ENCODE measurements at places on chromosomes 3 and 15. TPM values are rescaled to one million over a fixed set of nuclear protein-coding genes. Genes with fewer than 3 reads are reported as not detected.

Gene PIK3CA
- 22.0 TPM for total RNA-seq

Gene CHRM5
- not detected for total RNA-seq

DNA sequence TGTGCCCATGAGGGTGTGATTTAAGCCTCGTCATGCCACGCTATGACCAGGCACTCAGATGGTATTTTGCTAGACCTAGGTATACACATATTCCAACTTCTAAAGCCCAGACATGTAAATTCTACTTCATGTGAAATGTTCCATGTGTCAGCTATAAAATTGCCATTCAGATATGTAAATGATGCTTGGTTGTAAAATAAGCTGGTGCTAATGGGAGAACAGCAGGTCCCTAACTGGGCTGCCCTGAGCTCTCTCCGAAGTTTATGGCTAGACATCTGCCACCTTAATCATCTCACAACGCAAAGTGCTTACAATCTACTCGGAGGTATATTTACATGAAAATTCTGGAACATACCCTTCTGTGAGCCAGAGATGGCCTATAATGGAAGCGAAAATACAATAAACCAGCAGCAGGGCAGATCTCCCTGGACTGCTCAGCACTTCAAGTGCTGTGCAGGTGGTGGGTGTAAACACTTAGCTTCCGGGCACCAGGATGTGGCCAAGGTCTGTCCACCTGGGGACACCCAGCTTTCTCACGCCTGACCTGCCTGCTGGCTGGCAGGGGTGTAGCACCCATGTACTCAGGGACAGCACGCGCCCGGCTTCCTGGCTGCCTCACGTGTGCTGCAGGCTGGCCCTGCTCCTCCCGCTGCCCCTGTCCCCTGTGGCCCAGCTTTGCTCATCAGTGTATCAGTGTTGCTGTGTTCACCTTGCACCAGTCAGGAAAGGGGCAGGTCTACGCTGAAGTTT is 82.0 kb downstream of the CHDH start:
- DNase-seq: no peak

Gene TUSC7
- not detected for total RNA-seq

Gene GASK1A
- 2.6 TPM for total RNA-seq

DNA sequence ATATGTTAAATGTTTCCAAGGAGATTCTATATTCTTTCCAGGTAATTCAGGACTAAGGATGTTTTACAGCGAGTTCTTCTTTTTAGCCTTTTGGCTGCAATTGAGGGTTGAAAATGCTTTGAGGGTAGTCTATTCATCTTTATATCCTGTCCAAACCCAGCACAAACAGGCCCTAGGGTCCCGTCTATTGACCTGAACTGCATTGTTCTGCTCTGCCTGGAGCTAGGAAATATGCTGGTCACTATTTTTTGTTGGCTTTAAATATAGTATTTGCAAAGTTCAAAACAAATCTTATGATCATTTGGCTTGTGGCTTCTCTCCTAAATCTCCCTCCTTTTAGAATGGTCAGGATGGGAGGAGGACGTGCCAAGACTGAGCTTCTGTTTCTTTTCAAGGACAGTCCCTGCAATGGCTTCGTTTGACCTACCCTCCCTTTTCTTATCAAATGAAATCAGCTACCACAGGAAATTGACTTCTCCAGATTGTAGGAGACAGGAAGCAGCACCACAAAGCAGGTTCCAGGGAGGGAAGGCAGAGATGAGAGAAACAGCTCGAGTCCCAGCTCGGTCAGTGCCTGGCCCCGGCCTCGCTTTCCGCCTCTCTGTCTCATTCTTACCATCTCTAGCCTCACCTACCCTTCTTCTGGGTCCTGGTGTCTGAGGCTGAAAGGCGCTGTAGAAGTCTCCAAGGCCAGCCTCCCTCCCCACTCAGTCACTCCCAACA is 27.6 kb upstream of the NRROS start:
- no peak for DNase-seq

DNA sequence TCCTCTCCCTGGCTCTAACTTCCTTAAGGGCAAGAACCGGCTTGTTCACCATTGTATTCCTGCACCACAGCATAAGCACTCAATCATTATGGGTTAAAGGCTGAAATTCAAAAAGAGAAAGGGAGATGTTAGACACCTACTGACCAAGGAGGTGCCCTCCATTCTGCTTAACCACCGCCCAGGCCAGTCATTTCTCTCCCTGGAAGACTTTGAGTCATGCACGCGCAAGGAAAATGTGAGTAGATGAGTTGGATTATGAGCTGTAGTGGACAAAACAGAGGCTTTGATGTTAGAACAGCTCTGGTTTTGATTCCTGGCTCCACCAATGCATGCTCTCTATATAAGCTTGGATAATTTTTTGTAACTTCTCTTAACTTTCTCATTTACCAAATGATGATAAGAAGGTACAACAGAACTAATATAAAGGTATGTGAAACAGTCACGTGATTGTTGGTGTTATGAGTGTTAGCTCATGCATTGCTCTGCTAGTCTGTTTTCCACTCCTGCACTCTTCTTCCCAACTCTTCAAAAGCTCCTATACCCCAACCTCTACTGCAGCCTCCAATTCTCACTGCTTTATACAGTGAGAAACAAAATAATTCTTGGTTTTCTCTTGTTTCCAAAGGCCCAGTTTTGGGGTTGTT is 148.4 kb upstream of the ATP11B start:
- no peak for DNase-seq

DNA sequence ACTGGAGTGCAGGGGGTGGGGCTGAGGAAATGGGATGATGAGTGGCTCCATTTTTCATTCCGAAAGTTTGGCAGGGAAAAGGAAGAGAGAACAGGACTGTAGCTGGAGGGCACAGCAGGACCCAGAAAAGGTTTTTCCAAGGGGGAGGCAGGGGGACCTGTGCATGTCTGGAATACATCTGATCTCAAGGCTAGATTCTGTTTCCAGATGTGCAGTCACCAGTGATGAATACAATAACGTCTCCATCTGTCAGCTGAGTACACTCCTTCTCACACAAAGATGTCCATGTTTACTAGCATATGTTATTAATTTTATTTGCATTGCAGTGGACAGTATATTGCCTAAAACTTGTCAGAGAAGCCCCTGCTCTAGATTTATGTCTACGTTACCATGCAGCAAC is 39.9 kb upstream of the PRTG start:
- no peak for DNase-seq

GRCh38 chr3:59245300-59245858 is 195.6 kb upstream of the CFAP20DC start:
- no peak for DNase-seq

- no peak for DNase-seq
Observed at GRCh38 chr3:190996181-190996775, 133.8 kb upstream of the GMNC start.

DNA sequence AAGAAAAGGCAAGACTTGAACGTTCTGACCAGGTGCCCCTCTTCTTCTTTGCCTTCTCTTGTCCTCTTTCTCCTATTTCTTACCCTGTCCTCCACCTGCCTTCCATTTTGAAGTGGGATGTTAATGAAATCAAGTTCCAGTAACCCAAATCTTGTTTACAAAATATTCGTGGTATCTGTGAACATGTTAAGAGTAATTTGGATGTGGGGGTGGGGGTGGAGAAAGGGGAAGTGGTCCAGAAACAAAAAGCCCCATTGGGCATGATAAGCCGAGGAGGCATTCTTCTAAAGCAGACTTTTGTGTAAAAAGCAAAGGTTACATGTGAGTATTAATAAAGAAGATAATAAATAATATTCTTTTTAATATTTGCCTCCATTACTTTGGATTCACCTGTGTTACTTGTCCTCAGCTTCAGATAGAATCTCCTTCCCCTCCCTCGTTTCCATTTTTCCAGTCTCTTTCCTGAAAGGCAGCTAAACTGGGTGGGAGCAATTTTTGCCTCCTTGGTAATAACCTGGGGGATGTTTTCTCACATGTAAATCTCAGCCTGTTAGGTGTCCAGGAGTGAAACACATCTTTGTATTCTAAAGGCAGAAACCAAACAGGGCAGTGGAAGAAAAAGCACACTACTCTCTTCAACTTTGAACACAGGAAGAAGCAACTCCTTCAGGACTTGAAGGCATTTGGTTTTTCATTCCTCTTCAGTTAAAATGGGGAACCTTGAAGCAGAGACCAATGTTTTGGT is 3.2 kb downstream of the CHST2 start:
- DNase-seq: no peak

Gene GOLGA6B
- not detected for total RNA-seq

Gene HCLS1
- 28.9 TPM for total RNA-seq

DNA sequence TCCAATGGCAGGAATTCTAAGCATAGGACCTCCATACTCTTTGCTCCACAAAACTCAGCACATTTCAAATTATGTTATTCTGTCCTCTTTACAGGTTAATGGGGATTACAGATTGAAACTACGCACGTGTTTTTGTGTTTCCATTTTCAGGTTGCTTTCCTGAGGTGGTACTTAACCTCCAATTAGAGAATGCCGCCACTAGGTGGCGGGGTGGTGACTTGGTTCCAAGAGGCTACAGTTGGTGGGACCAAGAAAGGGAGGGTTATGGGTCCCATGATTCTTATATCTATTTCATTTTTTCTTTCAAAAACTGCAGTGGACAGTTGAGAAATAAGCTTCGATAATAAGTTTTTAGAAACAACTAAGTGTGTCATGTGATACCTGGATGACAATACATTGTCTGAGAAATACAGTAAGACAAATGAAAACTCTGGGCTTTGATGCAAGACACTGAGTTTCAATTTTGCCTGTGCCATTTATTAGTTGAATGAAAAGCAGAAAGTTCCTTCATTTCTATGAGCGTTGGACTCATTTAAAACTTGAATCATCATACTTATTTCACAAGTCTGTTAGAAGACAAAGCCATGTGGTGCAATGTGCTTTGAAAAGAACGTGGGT is 539.0 kb downstream of the FGF12 start:
- peak; percentile 60 for DNase-seq

Gene CLRN1
- total RNA-seq: not detected

DNA sequence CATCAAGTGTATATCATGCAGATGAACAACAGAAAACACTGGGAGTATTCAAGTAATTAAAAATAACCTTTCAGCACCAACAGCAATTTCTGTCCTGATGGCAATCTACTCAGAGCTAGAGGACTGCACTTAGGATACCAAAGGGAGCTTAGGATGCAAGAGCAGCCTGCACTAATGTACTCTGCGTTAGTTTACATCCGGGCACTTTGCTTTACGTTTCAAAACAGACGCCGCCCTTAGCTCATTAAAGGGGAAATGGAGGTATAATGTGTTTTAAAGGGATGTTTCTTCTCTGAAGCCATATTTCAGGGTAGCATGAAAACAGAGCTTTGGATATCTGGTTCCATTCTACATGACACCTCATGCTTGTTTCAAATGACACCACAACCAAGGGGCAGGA is 14.0 kb upstream of the B3GNT5 start:
- DNase-seq: no peak

Gene CKMT1A
- 3.8 TPM for total RNA-seq

Data from left cardiac atrium (tissue), 4 donors.